ENCODE measurements at places on chromosomes 12 and 14. TPM values are rescaled to one million over a fixed set of nuclear protein-coding genes. Genes with fewer than 3 reads are reported as not detected.
A peak's percentile ranks its signal among the peaks of the same experiment; 100 is the strongest.

- DNase-seq, result peak; percentile 81
These were observed 51.4 kb downstream of the C14orf132 start for GRCh38 chr14:96090441-96091148.

- DNase-seq, result no peak
These were observed 1038.4 kb downstream of the GALC start for GRCh38 chr14:86954623-86955022.

GRCh38 chr14:39755269-39755878 is 323.1 kb upstream of the FBXO33 start:
- DNase-seq, result no peak

- DNase-seq, result no peak
These were observed 403.9 kb downstream of the MED13L start for GRCh38 chr12:115873451-115874082.

The CLEC2A gene
- total RNA-seq, result not detected

DNA sequence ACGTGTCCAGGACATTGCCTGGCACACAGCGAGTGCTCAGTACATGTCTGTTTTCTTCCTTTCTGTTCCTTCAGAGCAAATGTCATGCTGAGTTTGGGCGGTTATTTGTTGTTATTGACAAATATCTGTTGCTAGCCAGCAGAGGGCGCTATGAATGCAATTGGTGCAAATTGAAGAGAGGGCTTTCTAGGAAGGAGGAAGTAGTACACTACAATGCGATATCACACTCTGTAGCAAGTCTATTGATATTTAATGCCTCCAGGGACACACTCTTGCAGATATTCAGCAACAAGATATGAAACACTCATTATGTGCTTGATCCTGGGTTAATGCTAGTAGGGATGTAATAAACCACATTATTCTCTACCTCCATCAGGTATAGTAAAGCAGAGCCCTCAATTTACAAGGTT is 267.3 kb upstream of the SRRM4 start:
- no peak for DNase-seq

The FUT8 gene
- 7.8 TPM for total RNA-seq

The RBMS2 gene
- 33.2 TPM for total RNA-seq

The PKP2 gene
- 428 TPM for total RNA-seq

DNA sequence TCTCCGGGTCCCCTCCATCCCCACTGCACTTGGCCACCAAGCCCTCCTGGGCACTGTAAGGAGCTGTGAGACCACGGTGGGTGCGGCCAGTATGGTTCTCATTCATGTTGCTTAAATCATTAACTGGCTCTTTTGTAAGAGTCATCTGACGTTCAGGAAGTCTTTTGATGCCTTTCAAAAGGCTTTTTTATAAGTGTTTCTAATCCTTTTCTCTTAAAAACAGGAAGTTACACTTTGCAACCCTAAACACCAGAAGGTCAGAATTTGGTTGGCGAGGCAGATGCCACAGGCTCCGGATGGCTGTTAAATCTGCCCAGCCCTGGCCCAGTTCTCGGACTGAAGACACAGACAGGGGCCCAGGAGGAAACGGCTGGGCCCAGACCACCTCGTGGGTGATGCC is 26.1 kb upstream of the DIO3 start:
- no peak for DNase-seq

The AICDA gene
- total RNA-seq, result not detected

The TDRD9 gene
- 4.8 TPM for total RNA-seq

GRCh38 chr14:34297786-34298520 is 164.1 kb downstream of the SPTSSA start:
- no peak for DNase-seq

DNA sequence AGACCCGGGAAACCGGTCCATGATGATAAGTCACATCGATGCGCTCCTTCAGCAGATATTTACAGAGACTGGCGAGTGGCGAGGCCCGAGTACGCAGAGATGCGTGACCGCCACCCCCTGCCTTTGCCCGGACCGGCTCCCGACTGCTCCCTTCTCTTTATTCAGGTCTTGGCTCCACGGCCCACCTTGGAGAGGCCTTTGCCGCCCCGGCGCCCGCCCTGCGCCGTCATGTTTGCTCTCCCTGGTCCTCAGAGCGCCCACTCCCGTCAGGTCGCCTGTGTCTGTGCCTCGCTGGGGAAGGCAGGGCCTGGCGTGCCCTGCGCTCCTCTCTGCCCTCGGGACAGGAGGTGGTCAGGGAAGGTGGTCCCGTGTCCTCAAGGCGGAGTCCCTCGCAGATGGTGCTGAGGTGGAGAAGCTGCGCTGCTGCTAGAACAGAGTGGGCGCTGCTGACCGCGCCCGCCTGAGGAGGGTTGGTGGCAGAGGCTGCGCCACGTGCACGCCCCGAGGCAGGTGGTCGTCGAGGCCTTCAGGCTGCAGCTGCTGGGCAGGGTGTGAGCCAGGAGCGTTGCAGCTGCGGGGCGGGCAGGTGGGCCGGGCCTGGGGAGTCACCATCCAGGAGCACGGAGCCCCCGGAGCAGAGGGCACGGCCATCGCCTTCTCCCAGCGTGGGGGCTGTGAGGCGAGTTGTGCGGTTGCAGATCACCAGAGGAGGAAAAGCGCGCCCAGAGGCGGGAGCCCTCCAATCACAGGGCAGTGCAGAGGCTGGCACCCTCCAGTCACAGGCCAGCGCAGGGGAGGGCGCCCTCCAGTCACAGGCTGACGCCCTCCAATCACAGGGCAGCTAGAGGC is 27.2 kb downstream of the DDX51 start:
- no peak for DNase-seq

The DCN gene
- 716 TPM for total RNA-seq

- DNase-seq, result no peak
These were observed 16.0 kb upstream of the SERPINA4 start for GRCh38 chr14:94545131-94545841.

The CEBPE gene
- not detected for total RNA-seq

- DNase-seq, result no peak
These were observed 541.8 kb upstream of the FBXO33 start for GRCh38 chr14:39974036-39974435.

DNA sequence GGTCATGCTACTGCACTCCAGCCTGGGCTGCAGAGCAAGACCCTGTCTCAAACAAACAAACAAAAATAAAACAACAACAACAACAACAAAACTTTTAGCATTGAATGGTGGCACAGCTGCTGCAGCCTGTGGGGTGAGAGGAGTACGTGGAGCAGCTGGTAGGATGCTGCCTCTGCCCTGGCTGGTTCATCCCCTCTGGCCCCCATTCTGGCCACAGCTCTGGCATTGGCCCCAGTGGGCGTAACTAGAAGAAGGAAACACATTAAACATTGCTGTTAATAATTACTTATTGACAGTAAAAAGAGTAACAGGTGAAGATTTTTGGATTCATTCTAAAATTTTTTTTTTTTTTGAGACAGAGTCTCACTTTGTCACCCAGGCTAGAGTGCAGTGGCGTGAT is 28.8 kb upstream of the C2CD5 start:
- no peak for DNase-seq

The BEGAIN gene
- 1.9 TPM for total RNA-seq

DNA sequence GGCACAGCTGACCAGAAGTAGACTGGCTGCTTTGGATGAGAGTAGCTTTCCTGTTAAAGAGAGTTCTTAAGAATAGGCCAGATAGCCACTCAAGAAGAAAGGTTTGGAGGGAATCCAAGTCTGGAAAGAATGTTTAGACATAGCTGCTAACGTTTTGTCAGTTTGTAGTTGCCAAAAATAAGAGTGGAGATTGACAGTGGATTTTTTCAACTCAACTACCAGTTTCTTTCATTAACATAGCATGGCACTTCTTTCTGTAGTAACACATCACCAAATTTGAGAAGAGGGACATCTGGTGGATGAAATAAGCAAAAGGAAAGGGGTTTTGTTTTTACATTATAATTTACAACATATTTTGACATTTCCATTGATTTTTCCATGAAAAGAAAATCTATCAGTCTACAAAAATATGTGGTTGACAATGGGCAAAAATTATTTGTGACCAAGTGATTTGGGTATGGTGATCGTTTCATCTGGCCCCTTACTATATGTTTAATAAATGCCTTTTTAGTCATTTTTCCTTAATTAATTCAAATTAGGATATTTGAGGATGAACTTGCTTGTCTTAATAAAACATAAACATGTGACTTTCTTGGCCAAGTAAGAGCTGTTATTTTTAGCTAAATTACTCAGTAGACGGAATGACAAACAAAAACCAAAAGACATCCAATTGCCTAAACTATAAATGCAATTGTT is 71.1 kb downstream of the PTPRR start:
- no peak for DNase-seq

The EXOC3L4 gene
- total RNA-seq, result 0.66 TPM

The SLC7A7 gene
- 4.6 TPM for total RNA-seq

DNA sequence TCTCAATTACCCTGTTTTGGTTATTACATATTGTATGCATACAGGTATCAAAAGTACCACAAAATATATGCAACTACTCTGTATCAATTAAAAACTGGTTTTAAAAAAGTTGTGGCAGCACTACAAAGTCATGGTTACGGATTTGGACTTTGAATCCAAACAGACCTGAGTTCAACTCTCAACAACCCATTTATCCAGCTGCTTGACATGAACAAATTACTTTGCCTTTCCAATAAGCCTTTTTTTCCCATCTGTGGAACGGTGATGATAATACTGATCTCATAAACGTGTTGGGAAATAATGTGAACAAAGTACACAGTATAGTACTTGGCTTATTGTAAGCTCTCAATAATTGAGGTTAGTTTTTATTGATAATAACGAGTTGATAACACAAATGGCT is 85.0 kb downstream of the MNAT1 start:
- no peak for DNase-seq

DNA sequence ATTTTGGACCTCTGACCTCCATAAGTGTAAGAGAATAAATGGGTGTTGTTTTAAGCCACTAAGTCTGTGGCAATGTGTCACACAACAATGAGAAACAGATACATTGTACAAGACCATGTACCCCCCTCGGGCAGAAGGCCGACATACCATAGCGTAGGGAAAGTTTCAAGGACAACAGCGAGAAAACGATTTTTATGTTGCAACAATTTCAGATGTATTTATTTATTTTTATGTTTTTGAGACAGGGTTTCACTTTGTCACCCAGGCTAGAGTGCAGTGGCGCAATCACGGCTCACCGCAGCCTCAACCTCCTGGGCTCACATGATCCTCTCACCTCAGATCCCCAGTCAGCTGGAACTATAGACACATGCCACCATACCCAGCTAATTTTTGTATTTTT is 136.4 kb upstream of the NCOR2 start:
- DNase-seq, result no peak

DNA sequence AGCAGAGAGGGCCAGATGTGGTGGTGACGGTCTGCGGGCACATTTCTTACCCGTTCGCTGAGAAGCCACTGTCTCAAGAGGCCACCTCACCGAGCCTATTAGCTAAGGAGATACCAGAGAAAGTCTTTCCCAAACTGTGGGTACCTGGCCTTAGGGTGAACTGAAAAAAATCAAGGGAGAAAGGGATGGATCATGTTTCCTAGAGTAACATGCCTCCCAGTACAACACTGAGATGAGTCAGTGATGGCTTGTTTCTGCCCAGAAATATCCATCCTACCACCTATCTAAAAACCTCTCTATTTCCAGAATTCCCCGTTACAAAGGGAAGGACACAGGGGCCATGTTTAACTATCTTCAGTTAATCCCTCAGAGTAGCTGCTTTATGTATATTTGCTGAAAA is 83.7 kb downstream of the LMNTD1 start:
- DNase-seq, result no peak

GRCh38 chr12:54159589-54159988 is 29.2 kb downstream of the SMUG1 start:
- no peak for DNase-seq

The GRIN2B gene
- 0.03 TPM for total RNA-seq

DNA sequence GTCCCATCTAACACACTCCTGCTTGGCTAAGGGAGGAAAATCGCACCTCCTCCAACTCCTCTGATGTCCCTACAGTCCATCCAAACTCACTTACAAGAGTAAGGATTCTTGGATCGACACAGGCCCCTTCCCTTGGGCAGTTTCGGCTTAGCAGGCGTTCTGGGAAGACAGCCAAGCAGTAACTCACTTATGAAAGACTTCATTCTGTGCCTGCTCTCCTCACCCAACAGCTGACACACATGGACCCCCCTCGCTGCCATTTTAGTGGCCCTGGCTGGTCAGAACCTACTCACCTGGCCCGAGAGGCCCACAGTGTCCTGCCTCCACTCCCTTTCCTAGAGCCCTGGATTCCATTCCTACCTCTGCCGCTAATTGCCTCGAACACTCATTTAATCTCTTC is 52.3 kb upstream of the BCL2L14 start:
- DNase-seq, result no peak

GRCh38 chr14:50013198-50013918 is 103.0 kb downstream of the VCPKMT start:
- DNase-seq, result no peak

The ADCY6 gene
- total RNA-seq, result 98.4 TPM

- DNase-seq, result no peak
These were observed 488.0 kb upstream of the RGS6 start for GRCh38 chr14:71444030-71444822.
